Renal cortical epithelial cell (primary cell): ENCODE measurements at places on chromosomes 7 and 10. TPM values are rescaled to one million over a fixed set of nuclear protein-coding genes. Genes with fewer than 3 reads are reported as not detected.

DNA sequence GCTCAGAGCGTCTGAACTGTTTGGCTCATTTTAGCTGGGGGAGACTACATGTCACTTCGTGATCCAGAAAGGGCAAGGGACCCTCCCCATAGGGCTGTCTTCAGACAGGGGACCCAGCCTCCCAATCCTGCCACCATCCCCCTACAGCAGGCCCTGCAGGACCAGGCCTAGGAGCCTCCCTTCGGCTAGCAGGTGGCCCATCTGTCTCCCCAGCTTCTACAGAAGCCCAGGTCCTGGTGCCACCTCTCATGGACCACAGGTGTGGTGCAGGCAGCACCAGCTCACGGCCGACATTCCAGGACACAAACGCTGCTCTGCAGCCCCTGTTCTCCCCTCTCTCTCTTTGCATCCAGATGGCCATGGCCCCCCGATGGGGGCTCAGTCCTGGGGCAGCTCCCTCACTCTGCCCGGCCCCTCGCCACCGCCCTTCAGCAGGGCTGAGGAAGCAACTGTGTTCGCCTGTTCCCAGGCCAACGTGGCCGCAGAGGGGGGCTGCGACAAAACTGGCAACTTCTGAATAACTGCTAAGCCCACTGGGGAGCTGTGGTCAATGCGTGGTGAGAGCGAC, 10.3 kb downstream of the TECPR1 start:
- DNase-seq: no peak

- no peak for DNase-seq
Observed at GRCh38 chr10:53356616-53357349, 584.2 kb upstream of the MBL2 start.

DNA sequence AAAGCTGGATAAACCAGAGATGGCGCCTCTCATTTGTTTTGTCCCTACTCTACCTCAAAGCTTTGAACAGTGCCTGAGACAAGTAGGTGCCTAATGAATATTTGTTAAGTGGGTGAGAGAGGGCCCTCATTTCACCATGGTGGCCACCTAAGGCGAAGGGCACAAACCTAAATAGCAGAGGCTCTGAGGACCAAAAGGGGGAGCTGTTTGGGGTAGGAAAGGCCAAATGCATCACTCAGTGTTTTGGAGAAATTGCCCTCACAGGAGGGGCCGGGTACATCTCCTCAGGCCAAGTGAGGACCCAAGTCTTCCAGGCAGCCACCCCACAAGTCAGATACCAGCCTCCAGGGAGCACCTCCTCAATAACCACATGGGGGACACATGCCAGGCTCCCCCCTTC, 14.0 kb downstream of the IMPDH1 start:
- no peak for DNase-seq

GRCh38 chr10:43318976-43319960, 52.2 kb upstream of the FXYD4 start:
- DNase-seq: no peak

GRCh38 chr7:23456093-23456492, 14.2 kb downstream of the IGF2BP3 start:
- no peak for DNase-seq

The CALHM1 gene
- total RNA-seq: not detected in 2 replicates

The ABCC2 gene
- total RNA-seq: 0.17 and 0.65 TPM in 2 replicates
